ENCODE measurements at places on chromosomes 13 and 19.

DNA sequence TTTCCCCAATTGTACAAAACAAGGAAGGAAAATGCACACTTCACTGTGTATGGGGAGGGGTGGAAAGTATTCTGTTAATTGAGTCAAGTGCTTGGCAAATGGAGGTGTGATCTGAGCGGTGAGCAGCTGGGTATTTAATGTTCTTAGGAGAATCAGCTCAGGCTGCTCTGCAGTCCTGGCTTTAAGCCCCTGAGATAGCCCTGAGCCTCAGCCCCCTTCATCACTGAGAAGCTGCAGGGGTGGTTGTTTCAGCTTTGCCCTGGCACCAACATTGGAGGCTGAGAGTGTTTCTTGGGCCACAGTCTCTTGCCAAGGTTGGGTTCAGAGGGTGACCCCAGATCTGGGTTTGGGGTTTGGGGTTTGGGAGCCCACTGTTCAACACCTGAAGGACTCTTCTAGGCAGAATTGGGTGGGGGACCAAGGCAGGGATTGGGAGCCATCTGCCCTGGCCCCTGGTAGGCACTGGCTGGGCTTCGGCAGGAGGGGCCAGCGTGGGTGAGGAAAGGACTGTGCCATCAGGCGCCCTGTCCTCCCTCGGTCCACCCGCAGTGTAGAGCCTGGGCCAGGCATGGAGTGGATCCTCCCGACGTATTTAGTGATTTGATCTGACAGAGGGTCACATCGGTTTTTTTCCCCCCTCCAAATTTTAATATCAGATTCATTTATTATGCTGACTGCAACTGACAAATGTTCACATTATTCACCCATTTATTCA lies 66.7 kb upstream of the ZNF536 start:
- DNase-seq, result no peak

- DNase-seq, result no peak
These were observed 78.2 kb downstream of the RASA3 start for GRCh38 chr13:114054264-114054663.

- DNase-seq, result no peak
These were observed 630 bp downstream of the COQ8B start for GRCh38 chr19:40716031-40716481.

- DNase-seq, result no peak
These were observed 22.4 kb downstream of the ENOX1 start for GRCh38 chr13:43764349-43764748.

DNA sequence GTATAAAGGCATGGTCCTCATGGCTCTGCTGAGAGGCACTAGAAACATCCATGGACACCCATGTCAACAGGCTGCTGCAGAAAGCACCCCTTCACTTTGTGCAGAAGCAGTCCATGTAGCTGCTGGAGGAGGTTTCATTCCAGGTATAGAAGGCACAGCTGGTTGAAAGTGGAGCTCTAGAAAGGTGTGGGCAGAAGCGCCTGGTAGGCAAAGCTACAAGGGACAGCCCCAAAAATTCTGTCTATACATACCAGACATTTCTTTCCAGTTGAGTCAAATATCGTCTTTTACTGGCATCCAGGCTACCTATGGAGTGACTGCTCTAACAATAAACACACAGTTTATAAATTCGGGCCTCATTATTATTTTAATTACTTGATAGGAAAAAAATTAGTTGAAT lies 129.3 kb downstream of the ENOX1 start:
- DNase-seq, result no peak

GRCh38 chr13:85816413-85816812 lies 17.2 kb upstream of the SLITRK6 start:
- no peak for DNase-seq

DNA sequence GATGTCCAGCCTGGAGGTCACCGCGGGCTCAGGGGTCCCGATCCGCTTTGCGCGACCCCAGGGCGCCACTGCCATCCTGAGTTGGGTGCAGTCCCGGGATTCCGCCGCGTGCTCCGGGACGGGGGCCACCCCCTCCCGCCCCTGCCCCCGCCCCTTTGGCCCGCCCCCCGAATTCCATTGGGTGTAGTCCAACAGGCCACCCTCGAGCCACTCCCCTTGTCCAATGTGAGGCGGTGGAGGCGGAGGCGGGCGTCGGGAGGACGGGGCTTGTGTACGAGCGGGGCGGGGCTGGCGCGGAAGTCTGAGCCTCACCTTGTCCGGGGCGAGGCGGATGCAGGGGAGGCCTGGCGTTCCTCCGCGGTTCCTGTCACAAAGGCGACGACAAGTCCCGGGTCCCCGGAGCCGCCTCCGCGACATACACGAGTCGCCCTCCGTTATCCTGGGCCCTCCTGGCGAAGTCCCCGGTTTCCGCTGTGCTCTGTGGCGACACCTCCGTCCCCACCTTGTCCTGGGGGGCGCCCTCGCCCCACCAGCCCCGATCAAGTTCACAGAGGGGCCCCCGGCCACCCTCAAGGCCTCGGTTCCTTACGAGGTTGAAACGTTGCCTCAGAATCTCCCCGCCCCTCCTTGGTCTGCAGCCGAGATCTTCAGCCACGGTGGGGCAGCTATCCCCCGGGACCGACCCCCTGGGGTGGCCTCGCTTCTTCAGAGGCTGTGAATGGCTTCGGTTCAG lies 1.2 kb downstream of the LDLR start:
- peak; percentile 26 for DNase-seq

DNA sequence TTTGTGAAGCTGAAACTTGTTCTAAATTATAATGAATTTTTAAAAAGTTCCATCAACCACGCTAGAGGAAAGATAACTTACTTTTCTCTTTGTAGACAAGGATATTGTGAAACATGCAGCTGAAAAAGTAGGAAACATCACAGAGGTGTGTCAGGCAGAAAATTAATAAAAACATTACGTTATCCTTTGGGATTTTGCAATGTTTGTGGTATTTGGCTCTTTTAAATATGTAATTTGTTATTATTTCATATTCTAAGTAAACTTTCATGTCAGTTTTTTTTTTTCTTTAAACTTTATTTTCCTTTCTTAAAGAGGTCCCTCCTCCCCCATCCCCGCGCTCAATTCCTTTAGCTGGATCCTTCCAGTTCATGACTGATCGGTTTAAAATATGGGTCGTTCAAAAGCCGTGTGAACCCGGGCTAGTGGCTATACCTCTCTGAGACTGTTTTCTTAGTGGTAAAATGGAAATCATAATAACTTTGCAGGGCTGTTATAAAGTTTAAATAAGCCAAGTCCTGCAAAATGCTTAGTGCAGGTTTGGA lies 740 bp upstream of the CCDC61 start:
- DNase-seq, result no peak

GRCh38 chr19:246551-246950 lies 44.7 kb downstream of the PLPP2 start:
- DNase-seq, result no peak

- DNase-seq, result no peak
These were observed 65.2 kb downstream of the DACH1 start for GRCh38 chr13:71801781-71802180.

- DNase-seq, result peak; percentile 78
These were observed 117.0 kb upstream of the SOX21 start for GRCh38 chr13:94829185-94829836.

DNA sequence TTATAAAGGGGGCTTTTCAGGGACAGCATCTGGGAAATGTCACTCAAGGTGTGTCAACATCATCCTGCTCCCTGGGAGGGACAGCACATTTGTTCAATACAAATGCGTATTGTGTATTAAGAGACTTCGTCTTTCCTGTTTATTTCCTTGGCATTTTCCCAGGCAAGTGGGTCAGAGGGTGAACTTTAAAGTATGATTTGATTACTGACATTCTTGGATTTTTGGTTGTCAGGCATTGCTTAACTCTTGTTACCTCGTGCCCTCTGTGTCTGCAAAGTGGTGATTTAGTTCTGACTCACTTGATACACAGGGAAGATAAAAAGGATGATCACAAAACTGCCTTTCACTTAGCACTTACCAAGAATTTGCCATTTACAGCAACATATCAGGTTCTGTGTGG lies 292.7 kb downstream of the SUCLA2 start:
- DNase-seq, result no peak

GRCh38 chr13:82477436-82477835 lies 1404.8 kb downstream of the SLITRK1 start:
- DNase-seq, result no peak

- DNase-seq, result no peak
These were observed 159.5 kb downstream of the RBM26 start for GRCh38 chr13:79246578-79246949.

- DNase-seq, result no peak
These were observed 71.2 kb downstream of the FGF9 start for GRCh38 chr13:21742096-21742495.

DNA sequence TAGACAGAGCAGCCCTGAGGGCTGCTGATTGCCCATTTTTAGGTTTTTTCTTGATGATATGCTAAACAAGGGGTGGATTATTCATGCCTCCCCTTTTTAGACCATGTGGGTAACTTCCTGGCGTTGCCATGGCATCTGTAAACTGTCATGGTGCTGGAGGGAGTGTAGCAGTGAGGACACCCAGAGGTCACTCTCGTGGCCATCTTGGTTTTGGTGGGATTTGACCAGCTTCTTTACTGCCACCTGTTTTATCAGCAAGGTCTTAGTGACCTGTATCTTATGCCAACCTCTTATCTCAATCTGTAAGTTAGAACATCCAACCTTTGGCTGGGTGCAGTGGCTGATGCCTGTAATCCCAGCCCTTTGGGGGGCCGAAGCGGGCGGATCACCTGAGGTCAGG lies 148.0 kb downstream of the PTPRS start:
- no peak for DNase-seq

DNA sequence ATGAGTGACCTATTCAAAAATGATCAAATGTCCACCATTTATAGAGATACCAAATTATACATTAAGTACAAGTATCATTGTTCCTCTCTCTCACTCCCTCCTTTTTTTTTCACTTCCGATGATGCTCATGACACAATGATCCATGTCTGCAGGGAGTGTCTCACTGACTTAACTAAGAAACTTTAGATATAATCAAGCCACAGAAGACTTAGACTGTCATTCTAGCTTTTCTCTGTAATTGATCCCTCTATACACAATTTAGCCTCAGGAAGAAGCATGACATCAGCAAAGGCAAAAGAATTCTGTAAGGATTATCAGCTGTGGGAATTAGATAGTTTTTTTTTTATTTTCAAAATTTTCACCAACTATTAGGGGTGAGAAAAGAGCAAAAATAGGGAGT lies 734.9 kb upstream of the PCDH9 start:
- DNase-seq, result no peak

GRCh38 chr19:33245948-33246708 lies 20.5 kb upstream of the SLC7A10 start:
- no peak for DNase-seq

- DNase-seq, result no peak
These were observed 1.2 kb downstream of the AKT1S1 start for GRCh38 chr19:49875857-49876421.

DNA sequence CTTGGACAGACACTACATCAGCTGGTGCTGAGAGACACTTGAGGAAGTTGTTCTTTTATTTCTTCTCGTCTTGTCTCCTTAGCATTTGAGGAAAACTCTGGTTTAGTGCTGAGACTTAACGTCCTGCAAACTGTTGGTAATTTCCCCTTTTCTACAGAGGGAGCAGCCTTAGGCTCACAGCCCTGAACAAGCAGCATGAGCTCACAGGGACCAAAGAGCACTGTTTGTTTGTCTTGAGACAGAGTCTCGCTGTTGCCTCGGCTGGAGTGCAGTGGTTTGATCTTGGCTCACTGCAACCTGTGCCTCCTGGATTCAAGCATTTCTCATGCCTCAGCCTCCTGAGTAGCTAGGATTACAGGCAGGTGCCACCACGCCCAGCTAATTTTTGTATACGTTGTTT lies 5.5 kb downstream of the ZNF805 start:
- no peak for DNase-seq

DNA sequence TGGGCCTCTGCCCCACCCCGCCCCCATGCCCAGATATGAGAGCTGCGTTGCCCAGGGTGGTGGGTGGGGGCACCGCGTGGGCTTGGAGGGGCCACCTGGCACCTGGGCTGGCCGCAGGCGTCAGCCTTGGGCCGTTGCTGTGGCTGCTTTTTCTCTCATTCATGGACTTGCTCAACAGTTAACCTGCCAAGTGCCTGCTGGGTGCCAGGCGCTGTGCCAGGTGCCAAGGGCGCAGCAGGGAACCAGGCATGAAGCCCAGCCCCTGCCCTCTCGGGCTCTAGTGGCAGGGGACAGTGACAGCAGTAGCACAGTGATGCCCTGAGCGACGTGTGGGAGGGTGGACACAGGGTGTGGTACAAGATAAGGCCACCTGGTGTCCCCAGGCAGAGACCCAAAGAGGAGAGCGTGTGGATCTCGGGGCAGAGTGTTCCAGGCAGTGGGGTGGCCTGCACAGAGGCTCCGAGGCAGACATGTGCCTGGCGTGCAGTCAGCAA lies 28.1 kb downstream of the DHX34 start:
- no peak for DNase-seq

GRCh38 chr13:73872397-73872796 lies 261.8 kb downstream of the KLF12 start:
- DNase-seq, result no peak

- no peak for DNase-seq
These were observed 237.6 kb downstream of the DNAJC15 start for GRCh38 chr13:43260999-43261398.

DNA sequence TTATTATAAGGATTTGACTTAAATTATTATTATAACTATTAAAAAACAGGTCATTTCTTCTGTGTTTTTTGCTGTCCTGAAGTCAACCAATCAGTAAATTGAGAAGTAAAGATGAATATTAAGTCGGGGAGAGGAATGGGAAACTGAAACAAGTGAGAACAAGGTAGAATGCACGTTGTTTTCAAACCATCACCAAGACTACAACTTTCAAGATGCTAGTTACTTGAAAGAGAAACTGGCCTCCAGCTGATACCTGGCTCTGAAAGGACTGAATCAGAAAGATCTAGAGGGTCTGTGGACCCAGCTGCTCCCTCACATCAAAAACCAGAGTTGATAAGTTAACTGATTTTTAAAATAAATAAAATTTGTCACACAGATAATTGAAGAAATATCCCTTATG lies 1301.5 kb upstream of the ATXN8OS start:
- no peak for DNase-seq

DNA sequence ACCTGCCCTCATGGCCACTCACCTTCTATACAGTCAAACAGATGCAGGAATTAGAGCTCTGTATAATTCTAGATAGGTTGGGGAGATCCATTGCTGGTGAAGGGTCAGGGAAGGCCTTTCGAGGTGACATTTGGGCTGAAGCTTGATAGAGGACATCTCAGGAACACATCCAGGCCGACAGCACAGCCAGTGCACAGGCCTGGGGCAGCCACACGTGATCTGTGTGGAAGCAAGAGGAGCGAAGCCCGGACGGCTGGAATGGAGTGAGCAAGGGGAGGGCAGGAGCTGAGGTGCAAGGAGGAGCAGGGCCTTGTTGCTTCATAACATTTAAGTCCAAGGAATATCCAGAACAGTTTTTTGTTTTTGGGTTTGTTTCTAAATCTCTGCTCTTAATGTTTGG lies 4.5 kb upstream of the OVOL3 start:
- no peak for DNase-seq
